ENCODE measurements at places on chromosomes 4 and X. TPM values are rescaled to one million over a fixed set of nuclear protein-coding genes. Genes with fewer than 3 reads are reported as not detected.

The IL1RAPL1 gene
- total RNA-seq = 0.53 TPM

The GCNA gene
- 0.88 TPM for total RNA-seq

The GABRG1 gene
- total RNA-seq = not detected

The S100G gene
- total RNA-seq = not detected

The TCEAL9 gene
- 72.0 TPM for total RNA-seq

The CT45A9 gene
- not detected for total RNA-seq

The TLR10 gene
- total RNA-seq = 0.08 TPM

The FUNDC2 gene
- total RNA-seq = 81.8 TPM

The TMEM33 gene
- 167 TPM for total RNA-seq

The CFAP299 gene
- total RNA-seq = not detected

The EDNRA gene
- total RNA-seq = 0.13 TPM

The GPC3 gene
- 0.16 TPM for total RNA-seq

The MAOA gene
- 0.32 TPM for total RNA-seq

The PSMD10 gene
- total RNA-seq = 87.7 TPM

The UGT2B17 gene
- not detected for total RNA-seq

The NUP62CL gene
- 4.6 TPM for total RNA-seq

The SSX4 gene
- total RNA-seq = 0.42 TPM

The SFRP2 gene
- total RNA-seq = not detected

The CLGN gene
- total RNA-seq = 0.21 TPM

The WDR17 gene
- 9.9 TPM for total RNA-seq

The ASB9 gene
- total RNA-seq = 30.3 TPM

The FAM193A gene
- total RNA-seq = 6.3 TPM

The JCHAIN gene
- not detected for total RNA-seq

The SUPT20HL1 gene
- total RNA-seq = not detected

The MGAT4D gene
- not detected for total RNA-seq

The EFNB1 gene
- 6.5 TPM for total RNA-seq

The BLTP1 gene
- 20.7 TPM for total RNA-seq

The TASL gene
- total RNA-seq = not detected

The ARSH gene
- total RNA-seq = not detected

Data from SK-MEL-5 (cell line).